ENCODE measurements at places on chromosomes 1 and 21. TPM values are rescaled to one million over a fixed set of nuclear protein-coding genes. Genes with fewer than 3 reads are reported as not detected.

- H3K27ac ChIP-seq = no peak overlapping the region
- no peak for DNase-seq
- peaks cover 9% of the 10 kb centered on the region for H3K27me3 ChIP-seq
- H3K4me1 ChIP-seq = no peaks in the 10 kb centered on the region
- H3K36me3 ChIP-seq = no peaks in the 10 kb centered on the region
- no peak overlapping the region for H3K4me3 ChIP-seq
These were observed 29.5 kb downstream of the RAP1GAP start for GRCh38 chr1:21639594-21640041.

GRCh38 chr1:229341774-229342655 lies 832 bp downstream of the CCSAP start:
- H3K36me3 ChIP-seq = no peaks in the 10 kb centered on the region
- peak overlapping the region; percentile 96 for H3K27ac ChIP-seq
- H3K27me3 ChIP-seq = peaks cover 21% of the 10 kb centered on the region
- DNase-seq = peak; percentile 86

DNA sequence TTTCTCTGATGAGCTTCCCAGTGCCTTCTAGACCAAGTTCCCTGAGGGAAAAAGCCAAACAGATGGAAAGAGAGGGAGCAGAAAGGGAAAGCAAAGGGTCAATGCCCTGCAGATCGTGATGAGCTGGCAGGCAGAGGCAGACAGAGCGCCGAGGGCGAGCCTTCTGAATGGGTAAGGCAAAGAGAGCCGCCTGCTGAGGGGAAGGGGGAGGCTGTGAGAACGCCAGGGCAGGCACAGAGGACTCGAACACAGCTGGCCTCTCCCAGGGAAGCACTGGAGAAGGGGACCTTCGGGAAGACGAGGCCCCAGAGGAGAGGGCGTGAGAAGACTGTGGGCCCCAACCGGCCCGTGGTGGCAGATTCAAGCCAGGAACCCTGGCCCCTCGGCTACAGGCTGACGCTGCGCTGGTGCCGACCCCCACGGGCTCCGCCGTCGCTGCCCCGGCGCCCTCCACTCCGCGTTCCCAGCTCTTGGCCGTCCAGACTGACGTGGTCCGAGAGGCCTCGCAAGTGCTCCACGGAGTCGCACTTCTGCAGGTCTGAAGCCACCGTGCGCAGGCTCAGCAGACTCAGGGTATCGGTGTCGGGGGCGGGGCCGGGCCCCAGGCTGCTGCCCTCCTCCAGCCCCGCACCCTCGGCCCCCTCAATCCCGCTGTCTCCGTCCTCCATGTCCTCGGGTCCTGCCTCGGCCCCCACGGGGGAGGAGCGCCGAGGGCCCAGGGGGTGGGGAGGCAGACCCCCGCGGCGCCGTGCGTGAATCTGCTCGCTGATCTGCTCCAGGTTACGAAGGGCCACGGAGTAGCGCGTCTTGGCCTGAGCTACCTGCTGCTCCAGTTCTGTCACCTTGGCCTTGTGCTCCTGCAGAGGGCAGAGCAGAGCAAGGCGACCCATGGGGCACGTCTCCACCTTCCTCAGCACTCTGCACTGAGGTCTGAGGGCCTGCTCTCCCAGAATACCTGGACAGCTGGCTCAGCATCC lies 13.9 kb downstream of the SH3BP5L start:
- no peak overlapping the region for H3K27ac ChIP-seq
- DNase-seq = no peak
- H3K4me1 ChIP-seq = no peaks in the 10 kb centered on the region
- no peak overlapping the region for H3K4me3 ChIP-seq
- H3K36me3 ChIP-seq = peaks cover 6% of the 10 kb centered on the region

DNA sequence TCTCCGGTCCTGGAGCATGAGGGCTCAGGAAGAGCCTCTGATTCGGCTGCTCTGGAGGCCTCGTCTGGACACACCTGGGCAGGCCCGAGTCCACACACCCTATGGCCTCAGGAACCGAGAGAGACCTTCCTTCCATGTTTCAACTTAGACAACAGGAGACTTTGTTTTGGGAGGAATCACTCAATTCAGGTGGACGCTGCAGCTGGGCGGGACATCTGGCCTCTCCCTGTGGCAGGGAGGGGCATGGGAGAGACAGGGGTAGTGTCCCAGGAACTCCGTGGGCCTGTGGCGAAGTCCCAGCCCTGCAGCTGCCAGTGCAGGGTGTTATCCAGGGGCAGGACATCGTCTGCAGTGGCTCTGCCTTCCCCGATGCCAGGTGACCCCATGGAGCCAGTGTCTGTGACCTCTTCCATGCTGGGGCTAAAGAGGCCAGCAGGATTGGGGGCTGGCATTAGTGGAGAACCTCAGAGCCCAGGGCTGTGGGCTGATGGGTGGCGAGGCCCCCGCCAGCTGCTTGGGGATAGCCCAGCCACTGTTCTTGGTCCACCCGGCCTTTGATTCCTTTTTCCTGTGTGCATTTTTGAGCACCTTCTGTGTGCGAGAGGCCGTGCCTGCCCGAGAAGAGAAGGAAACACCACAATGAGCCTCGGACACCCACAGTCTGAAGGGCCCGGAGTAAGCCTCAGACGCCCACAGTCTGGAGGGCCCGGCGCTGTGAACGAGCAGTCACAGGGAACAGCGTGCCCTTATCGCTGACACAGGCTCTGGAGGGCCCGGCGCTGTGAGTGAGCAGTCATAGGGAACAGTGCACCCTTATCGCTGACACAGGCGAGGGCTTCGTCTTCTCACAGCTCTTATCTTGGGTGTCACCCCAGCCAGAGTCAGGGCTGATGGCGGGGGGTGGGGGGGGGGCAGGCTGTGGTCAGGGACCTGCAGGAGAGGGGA lies 6.2 kb downstream of the COL18A1 start:
- no peak for DNase-seq
- H3K4me1 ChIP-seq = peaks cover 2% of the 10 kb centered on the region
- peaks cover 10% of the 10 kb centered on the region for H3K27me3 ChIP-seq
- no peak overlapping the region for H3K4me3 ChIP-seq
- no peak overlapping the region for H3K27ac ChIP-seq

- H3K27ac ChIP-seq = peak overlapping the region; percentile 48
- no peak overlapping the region for H3K4me3 ChIP-seq
These were observed 6.9 kb upstream of the S100A2 start for GRCh38 chr1:153572569-153573015.

- no peak overlapping the region for H3K27ac ChIP-seq
- H3K36me3 ChIP-seq = no peaks in the 10 kb centered on the region
- peak overlapping the region; percentile 86 for H3K4me3 ChIP-seq
- H3K27me3 ChIP-seq = peaks cover 10% of the 10 kb centered on the region
- DNase-seq = peak; percentile 64
- H3K4me1 ChIP-seq = no peaks in the 10 kb centered on the region
These were observed 44.8 kb upstream of the TADA1 start for GRCh38 chr1:166920561-166921475.

DNA sequence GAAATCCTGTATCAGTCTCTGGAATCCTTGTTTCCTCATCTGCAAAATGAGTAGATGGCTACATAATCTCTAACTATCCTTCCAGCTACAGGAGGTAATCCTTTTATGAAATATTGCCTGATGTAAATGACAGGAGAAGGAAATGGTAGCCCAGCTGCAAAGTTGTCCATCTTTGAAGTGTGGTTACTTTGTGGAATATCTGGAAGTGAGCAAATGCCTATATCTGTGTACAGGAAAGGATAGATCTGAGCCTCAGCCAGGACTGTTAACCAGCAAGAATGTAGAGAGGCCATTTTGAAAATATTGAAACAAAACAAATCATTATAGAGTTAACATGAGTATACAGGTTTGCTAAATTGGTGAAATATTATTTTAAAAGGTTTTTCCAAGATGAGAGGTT lies 74.8 kb upstream of the BMP8A start:
- peaks cover 12% of the 10 kb centered on the region for H3K4me1 ChIP-seq
- H3K36me3 ChIP-seq = no peaks in the 10 kb centered on the region
- no peak overlapping the region for H3K27ac ChIP-seq
- no peak overlapping the region for H3K4me3 ChIP-seq

FNDC5 gene
- total RNA-seq = 743 TPM

FMO5 gene
- 0.25 TPM for total RNA-seq

ARHGEF16 gene
- 0.34 TPM for total RNA-seq

USF1 gene
- 158 TPM for total RNA-seq
